ENCODE measurements at places on chromosomes 5 and 9.

- no peaks in the 10 kb centered on the region for H3K36me3 ChIP-seq
- peak; percentile 11 for DNase-seq
- H3K27me3 ChIP-seq = peaks cover 6% of the 10 kb centered on the region
- peaks cover 14% of the 10 kb centered on the region for H3K4me1 ChIP-seq
- H3K27ac ChIP-seq = no peak overlapping the region
- H3K4me3 ChIP-seq = no peak overlapping the region
Measured at GRCh38 chr5:68460147-68460798, 244.7 kb downstream of the PIK3R1 start.

DNA sequence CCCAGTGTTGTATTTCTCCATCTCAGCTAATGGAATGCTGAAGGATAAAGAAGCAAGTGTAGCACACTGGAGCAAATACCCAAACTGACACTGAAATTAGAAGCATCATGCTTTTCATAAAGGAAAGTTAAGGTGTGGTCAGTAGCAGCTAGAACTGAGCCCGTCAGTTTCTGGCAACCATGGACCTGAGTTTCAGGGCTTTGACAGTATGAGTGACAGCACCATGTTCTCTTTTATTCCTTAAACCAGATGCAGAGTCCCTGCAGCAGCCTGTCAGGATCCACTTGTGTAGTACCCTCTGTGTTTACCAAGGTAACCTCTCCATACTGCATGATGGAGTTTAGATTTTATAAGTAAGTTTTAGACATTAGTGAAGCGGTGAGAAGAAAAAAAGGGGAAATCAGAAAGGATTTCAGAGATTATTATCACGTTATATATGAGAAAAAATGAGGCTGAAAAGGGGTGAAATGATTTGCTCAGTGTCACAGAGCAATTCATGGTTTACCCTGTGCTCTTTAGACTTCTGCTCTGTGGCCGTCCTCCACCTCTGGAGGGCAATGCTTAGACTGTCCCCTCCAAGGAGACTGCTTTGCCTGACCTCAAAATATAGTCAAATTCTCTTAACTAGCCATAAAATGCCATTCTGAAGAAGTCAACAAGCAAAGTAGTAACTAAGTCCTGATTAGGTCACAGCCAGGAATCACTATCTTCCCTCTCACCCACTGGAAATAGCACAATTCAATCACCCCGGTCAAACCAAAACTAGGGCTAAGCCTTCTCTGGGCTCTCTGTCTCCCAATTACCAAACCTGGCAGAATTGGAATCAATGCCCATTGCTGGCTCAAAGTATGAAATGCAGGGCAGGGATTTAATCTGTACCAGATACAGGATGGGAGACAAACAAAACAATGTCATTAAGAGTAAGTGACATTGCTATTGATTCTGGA lies 10.5 kb upstream of the MYOT start:
- H3K4me3 ChIP-seq = no peak overlapping the region
- no peaks in the 10 kb centered on the region for H3K36me3 ChIP-seq
- H3K27ac ChIP-seq = no peak overlapping the region

- H3K27ac ChIP-seq = no peak overlapping the region
- no peak for DNase-seq
- H3K4me3 ChIP-seq = no peak overlapping the region
- peaks cover 2% of the 10 kb centered on the region for H3K36me3 ChIP-seq
Measured at GRCh38 chr5:55594671-55595070, 59.9 kb upstream of the PLPP1 start.

- no peak overlapping the region for H3K27ac ChIP-seq
- no peaks in the 10 kb centered on the region for H3K36me3 ChIP-seq
- peaks cover 7% of the 10 kb centered on the region for H3K4me1 ChIP-seq
- peaks cover 4% of the 10 kb centered on the region for H3K27me3 ChIP-seq
Measured at GRCh38 chr5:149002053-149002452, 60.8 kb downstream of the SH3TC2 start.

GRCh38 chr9:113461285-113461684 lies 2.2 kb upstream of the RGS3 start:
- DNase-seq = no peak
- no peak overlapping the region for H3K27ac ChIP-seq
- no peak overlapping the region for H3K4me3 ChIP-seq
- no peaks in the 10 kb centered on the region for H3K27me3 ChIP-seq
- H3K36me3 ChIP-seq = no peaks in the 10 kb centered on the region

- H3K4me3 ChIP-seq = no peak overlapping the region
- peaks cover 9% of the 10 kb centered on the region for H3K36me3 ChIP-seq
- H3K27me3 ChIP-seq = no peaks in the 10 kb centered on the region
- H3K4me1 ChIP-seq = peaks cover 24% of the 10 kb centered on the region
Measured at GRCh38 chr5:35736280-35736679, 118.6 kb downstream of the SPEF2 start.

DNA sequence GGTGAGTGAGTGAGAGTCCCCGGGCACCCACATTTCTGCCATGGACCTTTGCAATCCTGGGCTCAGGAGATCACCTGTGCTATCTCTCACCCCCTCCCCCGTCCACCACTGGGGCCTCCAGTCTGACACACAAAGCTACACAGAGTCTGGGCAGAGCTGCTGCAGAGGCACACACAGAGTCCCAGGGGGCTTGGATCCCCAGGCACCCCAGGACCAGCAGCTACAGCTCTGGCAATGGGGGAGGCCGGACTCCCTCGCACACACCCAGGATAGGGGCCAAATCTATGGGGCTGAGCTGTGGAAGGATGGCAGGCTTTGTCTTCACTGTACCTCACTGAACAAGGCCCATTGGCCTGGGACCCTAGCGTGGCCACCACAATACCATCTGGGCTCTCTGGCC lies 328.8 kb downstream of the MAN2A1 start:
- no peaks in the 10 kb centered on the region for H3K27me3 ChIP-seq
- no peaks in the 10 kb centered on the region for H3K36me3 ChIP-seq
- H3K4me1 ChIP-seq = no peaks in the 10 kb centered on the region
- DNase-seq = no peak
- H3K4me3 ChIP-seq = no peak overlapping the region

DNA sequence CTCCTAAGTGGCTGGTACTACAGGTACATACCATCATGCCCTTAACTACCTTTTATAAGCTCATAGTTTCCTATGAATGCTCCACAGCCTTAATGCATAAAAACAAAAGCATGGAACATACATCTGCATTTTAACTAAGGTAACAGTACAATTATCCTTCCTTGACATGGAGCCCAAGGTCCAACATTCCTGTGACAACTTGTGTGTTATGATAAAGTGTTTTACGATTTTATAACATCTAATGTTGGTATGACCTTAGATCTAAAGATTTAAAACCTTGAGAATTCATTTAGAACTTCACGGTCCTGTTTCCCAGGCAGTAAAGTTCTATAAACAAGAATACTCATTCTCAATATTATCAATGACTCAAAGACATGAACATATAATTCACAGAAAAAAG lies 43.1 kb downstream of the GNG10 start:
- H3K4me1 ChIP-seq = peaks cover 10% of the 10 kb centered on the region
- no peak for DNase-seq
- H3K27ac ChIP-seq = no peak overlapping the region
- no peaks in the 10 kb centered on the region for H3K27me3 ChIP-seq

DNA sequence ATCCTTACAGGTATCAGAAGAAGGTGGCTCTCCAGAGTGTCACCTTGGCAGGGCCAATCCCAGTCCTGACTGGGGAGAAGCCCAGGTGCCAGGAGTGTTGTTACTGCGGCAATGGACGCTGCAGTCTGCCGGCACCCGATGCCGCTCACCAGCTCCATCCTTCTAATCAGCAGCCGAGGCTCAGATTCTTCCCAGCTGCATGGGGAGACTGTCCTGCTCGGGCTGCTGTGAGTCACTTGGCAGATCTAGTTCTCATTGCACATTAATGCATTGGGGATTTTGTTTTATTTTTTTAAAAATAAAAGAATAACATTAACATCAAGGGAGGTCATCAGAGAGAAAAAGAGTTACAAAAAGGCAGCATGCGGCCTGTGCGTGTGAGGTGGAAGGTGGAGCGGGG lies 115.8 kb downstream of the MTX3 start:
- H3K4me1 ChIP-seq = no peaks in the 10 kb centered on the region
- no peak overlapping the region for H3K27ac ChIP-seq
- no peaks in the 10 kb centered on the region for H3K36me3 ChIP-seq
- peaks cover 3% of the 10 kb centered on the region for H3K27me3 ChIP-seq
- no peak for DNase-seq
- H3K4me3 ChIP-seq = no peak overlapping the region

- no peaks in the 10 kb centered on the region for H3K36me3 ChIP-seq
- no peak overlapping the region for H3K4me3 ChIP-seq
- no peaks in the 10 kb centered on the region for H3K4me1 ChIP-seq
- H3K27me3 ChIP-seq = no peaks in the 10 kb centered on the region
- H3K27ac ChIP-seq = no peak overlapping the region
- DNase-seq = no peak
Measured at GRCh38 chr9:123470121-123470782, 114.3 kb downstream of the CRB2 start.

DNA sequence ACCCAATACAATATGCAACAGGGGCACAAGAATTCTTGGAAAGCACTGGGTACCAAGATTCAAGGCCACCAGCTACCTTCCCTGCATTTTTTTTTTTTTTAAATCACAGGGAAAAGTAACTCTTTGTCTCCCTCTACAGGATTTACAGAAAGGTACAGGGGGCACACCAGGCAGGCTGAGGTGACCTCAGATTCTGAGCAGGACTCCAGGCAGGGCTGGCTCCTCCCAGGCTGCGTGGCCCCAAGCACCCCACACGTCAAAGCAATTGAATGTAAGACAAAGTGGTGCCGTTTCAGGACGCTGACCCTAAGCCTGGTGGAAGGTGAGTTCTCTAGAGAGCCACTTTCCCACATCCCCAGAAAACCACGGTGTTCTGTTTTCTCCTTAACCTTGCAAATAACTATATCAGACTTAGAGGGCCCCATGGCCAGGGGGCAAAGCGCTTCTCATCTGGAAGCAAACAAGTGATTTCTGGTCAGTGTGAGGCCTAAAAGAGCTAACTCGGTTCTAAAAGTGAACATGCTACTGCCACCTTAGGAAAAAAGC lies 222.6 kb downstream of the ROR2 start:
- peak; percentile 12 for DNase-seq
- no peak overlapping the region for H3K4me3 ChIP-seq
- no peaks in the 10 kb centered on the region for H3K27me3 ChIP-seq
- peaks cover 8% of the 10 kb centered on the region for H3K4me1 ChIP-seq
- H3K27ac ChIP-seq = no peak overlapping the region
- no peaks in the 10 kb centered on the region for H3K36me3 ChIP-seq

GRCh38 chr9:112945620-112946208 lies 55.0 kb upstream of the SLC46A2 start:
- H3K4me1 ChIP-seq = no peaks in the 10 kb centered on the region
- no peaks in the 10 kb centered on the region for H3K36me3 ChIP-seq
- DNase-seq = no peak
- H3K4me3 ChIP-seq = no peak overlapping the region

GRCh38 chr5:146967646-146968045 lies 89.1 kb upstream of the PPP2R2B start:
- H3K27me3 ChIP-seq = no peaks in the 10 kb centered on the region
- no peak for DNase-seq
- H3K4me3 ChIP-seq = no peak overlapping the region
- H3K27ac ChIP-seq = no peak overlapping the region
- no peaks in the 10 kb centered on the region for H3K4me1 ChIP-seq

GRCh38 chr9:86921151-86921923 lies 26.0 kb downstream of the GAS1 start:
- peaks cover 12% of the 10 kb centered on the region for H3K27me3 ChIP-seq
- no peak for DNase-seq
- no peaks in the 10 kb centered on the region for H3K4me1 ChIP-seq
- H3K36me3 ChIP-seq = no peaks in the 10 kb centered on the region
- H3K27ac ChIP-seq = no peak overlapping the region
- H3K4me3 ChIP-seq = no peak overlapping the region

DNA sequence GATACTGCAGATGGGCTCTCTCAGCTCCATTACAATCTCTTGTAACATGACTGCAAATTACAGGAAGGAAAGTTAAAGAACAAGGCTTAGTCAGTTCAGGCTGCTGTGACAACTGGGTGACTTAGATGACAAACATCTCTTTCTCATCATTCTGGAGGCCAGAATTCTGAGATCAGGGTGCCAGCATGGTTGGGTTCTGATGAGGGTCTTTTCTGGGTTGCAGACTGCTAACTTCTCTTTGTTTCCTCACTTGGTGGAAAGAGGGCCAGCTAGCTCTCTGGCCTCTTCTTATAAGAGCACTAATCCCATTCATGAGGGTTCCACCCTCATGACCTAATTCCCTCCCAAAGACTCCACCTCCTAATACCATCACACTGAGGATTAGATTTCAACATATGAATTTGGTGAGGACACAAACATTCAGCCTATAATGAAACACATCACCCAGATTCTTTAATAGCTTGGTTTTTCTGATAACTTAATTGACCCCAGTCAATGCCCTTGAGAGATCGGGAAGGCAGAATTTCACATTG lies 73.6 kb upstream of the MAMDC2 start:
- peaks cover 4% of the 10 kb centered on the region for H3K27me3 ChIP-seq
- H3K4me3 ChIP-seq = no peak overlapping the region
- no peaks in the 10 kb centered on the region for H3K36me3 ChIP-seq

GRCh38 chr9:76733096-76733495 lies 31.1 kb upstream of the PCA3 start:
- no peaks in the 10 kb centered on the region for H3K36me3 ChIP-seq
- no peak overlapping the region for H3K27ac ChIP-seq

- no peaks in the 10 kb centered on the region for H3K36me3 ChIP-seq
- DNase-seq = no peak
Measured at GRCh38 chr5:178428341-178429155, 161.6 kb downstream of the COL23A1 start.

GRCh38 chr9:72674961-72675360 lies 153.6 kb downstream of the TMC1 start:
- no peak overlapping the region for H3K4me3 ChIP-seq
- no peaks in the 10 kb centered on the region for H3K4me1 ChIP-seq
- peaks cover 7% of the 10 kb centered on the region for H3K27me3 ChIP-seq
- H3K36me3 ChIP-seq = no peaks in the 10 kb centered on the region
- no peak overlapping the region for H3K27ac ChIP-seq

DNA sequence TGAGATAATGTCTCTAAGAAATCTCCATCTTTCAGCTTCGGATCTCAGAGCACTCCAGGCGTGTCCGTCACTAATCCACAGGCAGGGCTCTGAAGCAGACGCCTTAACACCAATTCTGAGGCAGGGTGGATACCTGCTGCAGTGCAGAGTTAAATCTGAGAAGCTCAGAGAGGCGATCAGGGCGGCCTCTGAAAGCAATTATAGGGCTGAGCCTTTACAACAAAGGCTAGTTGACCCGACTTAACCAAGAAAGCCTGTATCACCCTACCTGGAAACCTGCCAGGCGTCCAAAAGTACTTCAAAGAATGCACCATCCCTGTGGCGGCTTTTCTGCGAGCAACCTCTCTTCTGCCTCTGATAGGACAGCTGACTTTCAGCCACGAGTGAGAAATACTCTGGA lies 134.8 kb upstream of the MSX2 start:
- no peak overlapping the region for H3K4me3 ChIP-seq
- H3K27ac ChIP-seq = no peak overlapping the region
- H3K36me3 ChIP-seq = no peaks in the 10 kb centered on the region
- DNase-seq = no peak

GRCh38 chr5:1958211-1959010 lies 75.7 kb upstream of the IRX4 start:
- H3K36me3 ChIP-seq = no peaks in the 10 kb centered on the region
- no peaks in the 10 kb centered on the region for H3K27me3 ChIP-seq
- H3K4me1 ChIP-seq = no peaks in the 10 kb centered on the region
- no peak for DNase-seq

- H3K4me3 ChIP-seq = no peak overlapping the region
- peaks cover 4% of the 10 kb centered on the region for H3K4me1 ChIP-seq
- H3K36me3 ChIP-seq = no peaks in the 10 kb centered on the region
- DNase-seq = no peak
Measured at GRCh38 chr5:116377276-116378006, 197.2 kb downstream of the SEMA6A start.

- peaks cover 82% of the 10 kb centered on the region for H3K4me1 ChIP-seq
- no peaks in the 10 kb centered on the region for H3K27me3 ChIP-seq
- DNase-seq = no peak
- H3K36me3 ChIP-seq = peaks cover 33% of the 10 kb centered on the region
- no peak overlapping the region for H3K4me3 ChIP-seq
- peak overlapping the region; percentile 87 for H3K27ac ChIP-seq
Measured at GRCh38 chr9:92971776-92972175, 24.5 kb downstream of the FGD3 start.
